ENCODE measurements at places on chromosomes 5 and 9.
A peak's percentile ranks its signal among the peaks of the same experiment; 100 is the strongest.

DNA sequence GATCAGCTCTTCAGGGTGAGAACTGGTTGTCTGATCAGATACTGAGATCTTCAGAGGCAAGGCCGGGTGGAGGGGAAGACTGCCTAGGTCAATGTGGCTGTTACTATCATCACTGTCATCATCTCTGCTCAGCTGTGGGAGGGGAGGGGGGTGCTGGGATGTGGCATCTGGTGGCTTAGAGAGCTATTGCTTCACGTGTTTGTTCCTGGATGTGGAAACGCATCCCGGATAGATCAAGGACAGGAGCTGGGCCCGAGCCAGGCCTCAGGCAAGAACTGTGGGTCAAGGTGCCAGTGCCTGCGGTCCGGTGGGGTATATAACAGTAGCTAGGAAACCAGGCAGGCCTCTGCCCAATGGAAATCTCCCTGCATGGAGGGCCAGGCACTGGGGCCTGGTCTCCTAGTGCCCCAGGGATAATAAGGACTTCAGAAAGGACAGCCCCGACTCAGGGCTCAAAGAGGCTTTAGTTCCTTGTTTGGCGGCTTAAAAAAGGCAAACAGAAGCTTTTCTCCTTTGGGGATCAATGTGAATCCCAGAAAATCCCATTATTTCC lies 30.3 kb upstream of the TIFAB start:
- DNase-seq = no peak

DNA sequence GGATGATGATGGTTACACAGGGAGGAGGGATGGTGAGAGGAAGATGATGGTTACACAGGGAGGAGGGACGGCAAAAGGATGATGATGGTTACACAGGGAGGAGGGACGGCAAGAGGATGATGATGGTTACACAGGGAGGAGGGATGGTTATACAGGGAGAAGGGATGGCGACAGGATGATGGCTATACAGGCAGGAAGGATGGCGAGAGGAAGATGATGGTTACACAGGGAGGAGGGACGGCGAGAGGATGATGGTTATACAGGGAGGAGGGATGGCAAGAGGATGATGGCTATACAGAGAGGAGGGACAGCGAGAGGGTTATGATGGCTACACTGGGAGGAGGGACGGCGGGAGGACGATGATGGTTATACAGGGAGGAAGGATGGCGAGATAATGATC lies 64.1 kb upstream of the FCN1 start:
- no peak for DNase-seq

GRCh38 chr5:19713740-19714139 lies 274.3 kb downstream of the CDH18 start:
- DNase-seq = no peak

DNA sequence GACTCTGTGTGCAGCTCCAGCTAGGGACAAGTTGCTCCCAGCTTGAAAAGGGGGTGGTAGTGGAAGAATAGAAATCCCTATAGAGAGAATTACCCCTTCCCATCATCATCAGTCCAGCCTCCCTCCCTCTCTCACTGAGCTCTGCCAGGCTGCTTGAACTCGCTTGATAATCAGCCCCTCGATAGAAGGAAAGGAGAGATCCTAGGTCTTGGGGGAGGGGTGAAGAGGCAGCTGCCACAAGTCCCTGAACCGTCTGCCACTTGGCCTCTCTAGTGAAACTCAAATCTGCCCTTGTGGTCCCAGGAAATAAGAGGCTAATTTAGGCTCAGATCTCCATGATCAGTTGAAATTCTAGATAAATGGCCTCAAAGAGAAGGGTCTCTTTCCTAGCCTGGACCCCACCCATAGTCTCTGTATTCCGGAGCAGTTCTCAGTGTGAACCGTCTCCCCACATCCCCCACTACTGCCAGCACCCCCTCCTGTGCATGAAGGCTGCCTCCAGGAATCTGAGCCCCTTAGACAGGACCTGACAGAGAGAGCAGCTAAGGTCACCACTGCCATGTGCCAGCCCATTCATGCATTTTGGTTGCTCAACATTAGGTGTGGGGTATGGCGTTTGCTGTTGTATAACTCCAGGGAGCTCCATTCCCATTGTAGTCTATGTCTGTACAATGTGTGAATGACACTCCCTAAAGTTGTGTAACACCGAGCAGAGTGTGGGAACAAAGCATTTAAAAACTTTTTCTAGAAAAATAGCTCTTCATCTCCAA lies 5.5 kb downstream of the DNAJB5 start:
- peak; percentile 24 for DNase-seq

- DNase-seq = no peak
These were observed 19.9 kb upstream of the SLC12A7 start for GRCh38 chr5:1131726-1132125.

- DNase-seq = no peak
These were observed 62.9 kb downstream of the FGF18 start for GRCh38 chr5:171482434-171482730.

- DNase-seq = no peak
These were observed 259.1 kb downstream of the MLLT3 start for GRCh38 chr9:20363233-20363632.

- no peak for DNase-seq
These were observed 70.6 kb downstream of the SMARCA2 start for GRCh38 chr9:2085716-2086115.

- DNase-seq = no peak
These were observed 88.8 kb upstream of the EQTN start for GRCh38 chr9:27385606-27386322.

- DNase-seq = no peak
These were observed 2.9 kb upstream of the ARHGEF39 start for GRCh38 chr9:35667939-35668338.

- no peak for DNase-seq
These were observed 25.4 kb upstream of the SUB1 start for GRCh38 chr5:32559921-32560320.

- DNase-seq = no peak
These were observed 10.9 kb upstream of the HDHD3 start for GRCh38 chr9:113387560-113388230.

DNA sequence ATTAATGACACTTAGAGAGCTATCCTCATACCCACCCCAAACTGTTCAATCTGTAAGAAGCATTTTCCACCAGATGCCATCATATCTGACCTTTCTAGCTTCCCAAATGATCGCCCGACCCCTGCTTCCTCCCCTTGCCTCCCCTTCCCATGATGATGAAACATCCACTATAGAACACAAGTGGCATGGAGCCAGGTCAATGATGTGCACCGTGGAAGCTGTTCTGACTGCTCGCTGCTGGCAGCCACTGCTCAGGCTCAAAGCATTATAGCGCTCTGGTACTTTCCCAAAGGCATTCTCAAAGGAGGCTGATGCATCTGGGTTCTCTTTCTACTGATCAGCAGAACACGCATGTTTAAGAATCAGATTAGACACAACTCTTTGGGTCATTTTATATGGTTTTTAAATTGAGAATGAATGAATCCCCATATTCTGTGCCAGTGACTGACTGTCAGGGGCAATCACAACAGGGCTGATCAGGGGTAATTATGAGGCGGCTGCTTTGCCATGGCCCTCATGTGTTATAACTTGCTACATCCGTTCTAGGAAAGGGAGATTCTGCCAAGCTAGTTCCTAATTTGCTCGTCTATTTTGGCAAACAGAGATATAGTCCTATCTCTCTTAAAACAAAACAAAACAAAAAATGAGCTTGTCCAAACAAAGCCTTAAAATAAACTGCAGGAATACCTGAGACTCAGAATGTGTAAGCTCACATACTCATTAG lies 343.7 kb downstream of the ENC1 start:
- DNase-seq = peak; percentile 13

DNA sequence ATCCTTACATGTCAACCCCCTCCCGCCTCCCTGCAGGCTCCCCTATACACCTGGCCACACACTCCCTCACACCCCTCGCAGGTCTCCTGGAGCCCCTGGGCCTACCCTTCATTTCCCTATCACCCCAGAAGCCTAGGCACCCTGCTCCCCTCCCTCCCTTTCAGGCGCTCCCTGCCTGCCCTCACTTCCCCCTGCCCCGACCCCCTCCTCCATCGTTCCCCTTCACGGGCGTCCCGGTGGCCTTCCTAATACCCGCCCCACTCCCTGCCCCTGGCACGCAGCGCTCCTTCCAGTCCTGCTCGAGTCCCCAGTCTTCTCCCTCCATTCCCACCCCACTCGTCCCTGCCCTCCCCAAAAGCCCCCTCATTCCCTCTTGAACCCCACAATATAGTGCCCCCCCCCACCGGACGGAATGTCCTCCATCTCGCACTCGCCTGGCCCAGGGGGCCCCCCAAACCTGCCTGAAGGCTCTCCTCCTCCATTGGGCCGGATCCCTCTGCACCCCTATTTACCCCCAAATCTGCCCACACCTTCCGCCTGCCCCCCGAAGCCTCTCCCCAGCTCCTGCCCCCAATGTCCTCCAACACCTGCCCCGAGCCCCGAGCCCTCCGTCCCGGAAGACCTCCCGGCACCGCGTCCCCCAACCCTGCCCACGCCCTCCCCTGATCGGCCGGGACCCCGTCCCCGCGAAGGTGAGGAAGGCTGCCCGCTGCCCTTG lies 746 bp downstream of the STRBP start:
- no peak for DNase-seq

DNA sequence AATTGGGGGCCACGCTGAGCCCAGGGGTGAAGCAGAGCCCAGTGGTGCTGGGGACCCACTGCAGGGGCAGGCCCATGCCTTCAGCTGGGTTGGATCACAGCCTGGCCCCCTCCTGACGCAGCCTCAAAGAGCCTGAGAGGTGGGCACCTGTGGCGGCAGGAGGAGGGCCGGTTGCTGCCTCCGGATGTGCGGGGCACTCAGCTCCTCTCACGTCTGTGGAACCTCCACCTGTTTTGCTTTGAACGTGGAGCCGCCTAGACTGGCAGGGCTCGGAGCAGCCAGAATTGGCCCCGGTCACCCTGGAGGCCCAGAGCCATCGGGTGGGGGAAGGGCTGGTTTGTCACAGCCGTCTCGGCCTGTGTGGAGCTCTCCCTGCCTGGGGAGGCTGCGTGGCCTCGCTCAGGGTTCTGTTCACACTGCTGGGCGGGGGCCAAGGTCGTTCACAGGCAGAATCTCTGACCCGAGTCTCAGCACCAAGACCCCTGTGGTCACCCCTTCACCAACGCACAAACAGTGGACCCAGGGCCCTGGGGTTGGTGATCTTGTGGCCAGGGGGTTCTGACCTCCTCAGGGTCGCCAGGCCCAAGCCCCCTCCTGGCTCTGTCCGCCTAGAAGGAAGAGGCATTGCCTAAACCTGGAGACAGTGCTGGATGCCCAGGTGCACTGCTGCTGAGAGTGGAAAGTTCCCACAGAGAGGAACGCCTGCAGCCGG lies 9.2 kb upstream of the SLC9A3 start:
- DNase-seq = no peak

DNA sequence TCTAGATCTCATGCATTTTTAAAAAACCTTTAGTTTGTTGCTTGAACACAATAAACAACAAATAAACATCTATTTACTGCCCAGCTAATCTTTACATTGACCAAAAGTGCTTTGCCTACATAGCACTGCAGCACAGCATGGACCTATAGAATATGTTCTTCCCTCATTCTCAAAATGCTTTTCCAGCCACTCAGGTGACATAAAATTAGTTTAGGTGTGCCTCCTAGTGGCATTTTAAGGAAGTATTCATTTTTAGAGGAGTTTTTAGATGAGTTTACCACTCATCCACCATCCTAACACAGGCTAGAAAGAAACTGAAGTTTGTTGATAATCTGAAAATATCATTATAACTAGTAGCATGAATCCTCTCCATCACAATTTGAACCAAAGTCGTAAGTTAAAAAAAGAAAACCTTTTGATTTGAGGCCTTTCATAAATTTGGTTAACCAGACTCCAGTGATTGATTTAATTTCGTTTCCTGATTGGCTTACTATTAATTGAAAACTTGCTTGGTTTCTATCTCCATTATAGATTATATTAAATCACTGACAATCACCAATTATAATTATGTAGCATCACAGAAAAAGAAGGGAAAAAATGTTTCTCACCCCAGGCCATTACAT lies 12.6 kb downstream of the PLGRKT start:
- DNase-seq = peak; percentile 31

- no peak for DNase-seq
These were observed 28.4 kb upstream of the FAM120A start for GRCh38 chr9:93422977-93423616.

- DNase-seq = no peak
These were observed 218.4 kb downstream of the PCSK1 start for GRCh38 chr5:96214442-96215197.

DNA sequence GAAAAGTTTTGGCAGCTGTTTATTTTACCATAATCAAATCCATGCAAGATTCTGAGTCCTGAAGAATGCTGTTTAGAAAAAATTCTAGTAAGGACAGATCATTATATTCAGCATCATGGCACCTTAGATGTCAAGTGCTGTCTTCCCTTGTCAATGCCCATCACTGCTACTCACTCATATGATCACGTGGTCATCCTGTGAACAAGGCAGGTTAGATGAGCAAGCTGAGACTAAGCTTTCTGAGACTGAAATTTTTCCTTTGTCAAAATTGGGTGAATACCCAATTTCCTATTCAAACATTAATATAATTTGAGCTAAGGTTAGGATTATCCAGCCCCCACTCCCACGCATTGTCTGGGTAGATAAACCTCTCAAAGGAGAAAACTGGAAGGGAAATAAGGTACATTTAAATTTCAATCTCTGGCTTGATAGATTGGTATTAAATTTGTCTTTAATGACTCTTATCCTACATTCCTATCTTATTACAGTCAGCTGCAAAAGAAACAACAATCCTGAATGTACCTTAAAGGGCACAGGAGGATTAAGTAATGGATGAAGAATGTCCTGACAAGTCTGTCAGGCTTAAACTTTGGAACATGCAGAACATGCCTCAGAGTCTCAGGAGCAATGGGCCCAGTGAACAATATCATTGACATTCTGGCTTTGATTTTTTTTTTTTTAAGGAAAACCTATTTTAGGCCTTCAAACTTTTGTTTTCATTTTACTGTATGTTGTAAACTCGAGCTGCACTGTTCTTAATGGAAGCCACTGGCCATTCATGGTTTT lies 148.7 kb upstream of the RANBP3L start:
- DNase-seq = no peak

DNA sequence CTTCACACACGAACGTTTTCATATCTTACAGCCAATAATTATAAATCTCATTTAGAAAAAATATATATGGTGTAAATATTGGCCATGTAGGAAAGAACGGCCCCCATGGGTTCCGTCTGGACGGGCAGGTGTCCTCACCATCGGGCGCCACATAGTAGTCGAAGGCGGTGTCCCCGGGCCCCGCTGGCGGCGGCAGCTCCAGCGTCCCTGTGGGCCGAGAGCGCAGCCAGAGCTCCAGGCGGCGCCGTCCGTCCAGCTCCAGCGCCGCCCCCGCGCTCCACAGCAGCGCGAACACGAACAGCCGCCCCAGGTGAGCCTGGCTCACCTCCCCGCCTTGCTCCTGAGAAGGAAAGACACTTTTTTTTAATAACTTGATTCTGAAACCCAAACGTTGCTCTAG lies 134.6 kb downstream of the DNAH5 start:
- DNase-seq = no peak

DNA sequence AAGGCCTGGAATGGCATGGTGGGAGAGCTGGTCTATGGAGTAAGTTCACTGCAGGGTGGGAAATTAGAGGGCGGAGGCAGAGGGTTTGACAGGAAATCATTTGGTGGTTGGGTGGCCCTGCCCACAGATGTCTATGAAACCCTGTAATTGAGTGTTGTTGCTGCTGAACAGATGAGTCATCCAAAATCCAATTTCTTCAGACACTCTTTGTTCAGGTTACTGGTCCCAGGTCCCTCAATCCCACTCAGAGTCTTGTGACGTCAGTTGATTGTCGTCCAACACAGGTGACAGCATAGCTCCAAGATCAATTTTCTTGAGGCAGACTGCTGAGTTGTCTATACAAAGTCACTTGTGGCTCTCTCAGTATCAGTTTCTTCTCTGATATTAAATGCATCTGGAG lies 208.6 kb downstream of the GRIA1 start:
- DNase-seq = no peak

GRCh38 chr5:143281226-143281625 lies 122.3 kb downstream of the NR3C1 start:
- no peak for DNase-seq

Measured in mesenchymal stem cell (in vitro differentiated cells and primary cell).